Epithelial cell of proximal tubule (primary cell): ENCODE measurements at places on chromosomes 6 and 20. TPM values are rescaled to one million over a fixed set of nuclear protein-coding genes. Genes with fewer than 3 reads are reported as not detected.

DNA sequence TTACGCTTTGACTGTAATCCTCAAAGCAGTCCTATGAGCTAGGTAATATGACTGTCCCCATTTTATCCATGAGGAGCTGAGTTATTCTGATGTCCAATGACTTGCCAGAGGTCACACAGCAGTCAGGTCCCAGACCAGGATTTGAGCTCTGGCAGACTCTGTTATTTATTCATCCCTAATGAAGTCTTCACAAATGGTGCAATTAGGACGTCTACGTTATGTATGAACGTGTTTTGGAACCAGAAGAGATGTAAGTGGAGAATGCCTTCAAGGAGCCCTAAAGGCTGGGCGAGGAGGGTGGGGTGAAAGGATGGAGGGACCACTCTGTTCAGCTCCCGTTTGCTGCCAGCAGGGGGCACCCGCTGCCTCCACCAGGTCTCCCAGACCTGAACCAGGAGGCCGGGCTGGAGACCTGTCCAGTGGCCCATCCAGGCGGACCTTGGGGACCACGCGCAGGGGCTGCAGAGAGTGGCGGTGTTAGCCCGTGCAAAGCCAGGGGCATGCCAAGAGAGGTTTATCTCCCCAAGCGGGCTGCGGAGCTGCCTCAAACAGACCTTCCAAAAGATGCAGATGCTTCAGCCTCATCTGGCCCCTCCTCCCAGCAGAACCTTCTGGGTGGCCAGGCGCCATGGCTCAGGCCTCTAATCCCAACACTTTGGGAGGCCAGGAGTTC, 15.2 kb upstream of the ZNF335 start:
- no peak for DNase-seq

- DNase-seq: no peak
Observed at GRCh38 chr6:13463941-13464340, 23.5 kb downstream of the GFOD1 start.

Gene FANCE
- 7.5 and 14.9 TPM in 2 replicates for total RNA-seq

Gene EYS
- 0.06 and 0.07 TPM in 2 replicates for total RNA-seq

DNA sequence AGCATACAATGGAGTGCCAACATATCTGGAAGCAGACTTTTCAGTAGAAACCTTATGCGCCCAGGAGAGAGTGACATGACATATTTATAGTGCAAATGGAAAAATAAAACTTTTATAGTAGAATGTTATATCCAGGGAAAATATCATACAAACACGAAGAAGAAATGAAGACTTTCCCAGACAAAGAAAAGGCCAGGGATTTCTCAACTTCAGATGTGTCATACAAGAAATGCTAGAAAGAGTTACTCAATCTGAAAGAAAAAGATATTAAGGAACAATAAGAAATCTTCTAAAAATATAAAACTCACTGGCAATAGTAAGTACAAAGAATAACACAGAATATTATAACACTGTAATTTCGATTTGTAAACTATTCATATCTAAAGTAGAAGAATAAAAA, 1269.3 kb downstream of the GRIK2 start:
- no peak for DNase-seq

GRCh38 chr6:119142041-119142440, 63.6 kb upstream of the FAM184A start:
- DNase-seq: no peak

Gene CDYL
- 12.2 TPM in 2 replicates for total RNA-seq

DNA sequence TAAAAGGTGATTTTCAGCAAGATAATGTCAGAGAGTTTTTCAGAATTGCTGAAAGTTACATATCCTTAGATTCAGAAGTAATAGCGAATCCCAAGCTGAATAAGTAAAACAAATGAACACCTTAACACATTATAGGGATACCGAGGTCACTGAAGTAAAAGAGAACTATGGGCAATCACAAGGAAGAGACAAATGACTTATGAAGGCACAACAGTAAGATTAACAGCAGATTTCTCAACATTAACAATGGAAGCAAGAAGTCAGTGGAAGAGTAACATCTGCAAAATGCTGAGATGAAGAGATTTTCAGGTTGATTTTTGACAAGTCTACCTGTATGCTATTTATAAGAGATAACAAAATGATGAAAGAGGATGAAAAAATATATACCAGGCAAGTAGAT, 86.1 kb upstream of the EZR start:
- DNase-seq: no peak

DNA sequence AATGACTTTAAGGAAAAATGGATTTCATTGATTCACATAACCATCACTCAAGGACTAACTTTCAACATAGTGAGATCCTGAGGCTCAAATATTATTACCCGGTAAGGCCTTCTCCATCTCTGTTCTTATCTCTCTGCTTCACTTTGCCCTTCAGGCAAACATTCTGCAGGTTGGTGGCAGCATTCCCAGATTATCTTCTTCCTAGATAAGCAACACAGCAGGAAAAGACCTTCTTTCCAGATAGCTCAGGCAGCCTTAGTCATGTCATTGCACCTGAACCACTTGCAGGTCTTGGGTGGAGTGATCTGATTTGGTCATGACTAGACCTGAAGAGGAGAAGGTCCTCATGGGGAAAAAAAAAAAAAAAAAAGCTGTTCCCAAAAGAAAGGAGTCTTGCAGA, 5.3 kb upstream of the HIVEP2 start:
- no peak for DNase-seq

Gene LIN28B
- total RNA-seq: 0.07 TPM in 1 of 2 replicates, not detected in the other

GRCh38 chr20:48600470-48600945, 227.3 kb downstream of the PREX1 start:
- DNase-seq: no peak

Gene ANGPT4
- not detected in 2 replicates for total RNA-seq

Gene PTPRT
- total RNA-seq: not detected in 2 replicates

- DNase-seq: no peak
Observed at GRCh38 chr6:53282234-53282633, 66.5 kb downstream of the ELOVL5 start.

DNA sequence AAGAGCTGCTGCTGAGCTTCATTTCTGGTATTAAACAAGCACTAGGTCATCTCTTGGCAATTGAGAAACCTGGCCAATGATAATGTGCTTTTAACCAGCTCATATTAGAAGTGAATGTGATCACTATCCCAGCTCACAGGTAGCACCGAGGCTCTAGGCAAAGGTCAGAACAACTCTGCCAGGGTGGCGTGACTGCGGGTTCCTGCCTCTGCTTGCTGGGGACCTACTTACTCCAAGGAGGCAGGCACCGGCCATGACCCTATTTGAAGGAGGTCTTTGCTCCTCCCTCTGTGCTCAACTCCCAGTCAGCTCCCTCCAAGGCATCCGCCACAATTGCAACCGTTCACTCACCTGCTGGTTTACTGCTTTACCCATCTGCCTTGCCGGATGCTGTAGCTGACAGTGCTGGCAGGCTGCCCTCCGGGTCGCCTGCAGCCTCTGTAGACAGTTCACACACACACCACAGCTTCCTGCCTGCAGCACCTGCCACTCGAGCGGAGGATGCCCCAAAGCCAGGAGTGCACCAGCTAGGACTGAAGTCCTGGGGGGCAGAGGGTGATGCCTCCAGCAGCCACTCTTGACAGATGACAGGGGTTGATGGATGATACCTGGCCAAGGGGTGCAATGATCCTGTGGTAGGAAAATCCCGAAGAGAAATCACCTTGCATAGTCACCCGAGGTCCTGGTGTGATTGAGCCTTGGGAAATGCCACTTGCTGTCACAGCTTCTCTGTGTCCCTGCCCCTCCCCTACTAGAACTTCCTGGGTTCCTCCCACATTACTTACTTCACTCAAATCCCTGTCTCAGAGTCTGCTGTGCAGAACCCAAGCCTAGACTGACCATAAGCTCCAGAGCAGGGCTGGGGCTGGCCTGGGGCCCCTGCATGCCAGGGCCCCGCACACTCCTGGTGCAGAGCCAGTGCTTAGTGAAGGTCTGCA, 8.8 kb upstream of the VSX1 start:
- DNase-seq: no peak
